NCI-H510A (cell line): ENCODE measurements at places on chromosomes 2 and 18.

DNA sequence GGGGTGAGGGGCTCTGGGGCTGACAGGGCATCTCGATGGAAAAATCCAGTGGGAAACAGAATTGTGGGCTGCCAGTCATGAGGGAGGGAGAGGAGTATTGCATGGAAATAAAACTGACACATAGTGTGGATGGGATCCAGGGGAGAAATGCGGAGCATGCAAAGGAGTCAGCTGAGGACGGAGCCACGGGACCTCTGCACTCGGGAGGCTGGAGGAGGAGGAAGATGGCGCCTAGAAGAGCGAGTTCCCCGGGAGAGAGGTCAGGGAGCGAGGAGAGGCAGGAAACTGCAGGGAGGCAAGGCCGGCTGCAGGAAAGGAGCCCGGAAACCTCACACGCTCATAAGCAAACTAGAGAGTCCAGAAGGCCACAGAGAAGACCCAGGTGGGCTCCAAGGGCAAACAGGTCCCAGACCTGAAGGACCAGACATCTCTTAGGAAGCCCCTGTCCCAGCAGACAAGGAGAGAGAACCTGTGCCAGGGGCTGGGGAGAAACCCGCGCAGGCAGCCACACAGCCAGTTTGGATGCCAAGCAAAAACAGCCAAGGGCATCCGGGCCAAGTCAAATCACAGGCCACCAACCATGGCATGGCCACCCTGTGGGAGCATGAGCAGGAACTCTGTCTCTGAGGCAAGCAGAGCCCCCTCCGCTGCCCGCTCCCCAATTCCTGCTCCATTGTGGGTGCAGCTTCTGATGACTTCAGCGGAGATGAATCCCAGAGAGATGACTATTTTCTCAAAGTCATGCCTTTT is 218.8 kb upstream of the ID2 start:
- DNase-seq: no peak

DNA sequence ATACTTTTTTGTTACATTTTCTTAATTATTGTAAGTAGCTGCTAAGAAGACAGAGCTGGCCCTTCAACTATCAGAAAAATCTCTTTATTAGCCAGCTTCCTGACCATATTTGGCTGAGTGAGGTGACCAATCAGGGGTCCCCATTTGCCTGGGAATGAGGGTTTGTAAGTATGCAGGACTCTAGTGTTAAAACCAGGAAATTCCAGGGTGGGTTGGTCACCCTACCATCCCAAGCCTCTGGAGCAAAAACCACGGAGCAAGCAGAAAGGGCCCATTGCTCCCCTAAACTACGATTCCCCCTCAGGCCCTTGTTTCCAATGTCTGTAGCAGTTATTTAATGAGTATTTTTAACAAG is 165.6 kb upstream of the NCKAP5 start:
- DNase-seq: no peak

GRCh38 chr2:182593394-182593975 is 122.6 kb upstream of the DNAJC10 start:
- DNase-seq: no peak

GRCh38 chr2:113054066-113054465 is 1.4 kb upstream of the IL36B start:
- DNase-seq: no peak

- DNase-seq: no peak
These were observed 388.1 kb upstream of the SLC14A2 start for GRCh38 chr18:45227001-45227742.

GRCh38 chr2:223545830-223546229 is 56.3 kb downstream of the SCG2 start:
- no peak for DNase-seq

GRCh38 chr18:58754544-58755068 is 83.3 kb downstream of the MALT1 start:
- DNase-seq: no peak
